Panc1 (cell line): ENCODE measurements at places on chromosomes 3 and 15. TPM values are rescaled to one million over a fixed set of nuclear protein-coding genes. Genes with fewer than 3 reads are reported as not detected.

GRCh38 chr15:69037482-69037881, 23.0 kb downstream of the NOX5 start:
- no peak for DNase-seq

NPTN gene
- total RNA-seq: 151 TPM

DNA sequence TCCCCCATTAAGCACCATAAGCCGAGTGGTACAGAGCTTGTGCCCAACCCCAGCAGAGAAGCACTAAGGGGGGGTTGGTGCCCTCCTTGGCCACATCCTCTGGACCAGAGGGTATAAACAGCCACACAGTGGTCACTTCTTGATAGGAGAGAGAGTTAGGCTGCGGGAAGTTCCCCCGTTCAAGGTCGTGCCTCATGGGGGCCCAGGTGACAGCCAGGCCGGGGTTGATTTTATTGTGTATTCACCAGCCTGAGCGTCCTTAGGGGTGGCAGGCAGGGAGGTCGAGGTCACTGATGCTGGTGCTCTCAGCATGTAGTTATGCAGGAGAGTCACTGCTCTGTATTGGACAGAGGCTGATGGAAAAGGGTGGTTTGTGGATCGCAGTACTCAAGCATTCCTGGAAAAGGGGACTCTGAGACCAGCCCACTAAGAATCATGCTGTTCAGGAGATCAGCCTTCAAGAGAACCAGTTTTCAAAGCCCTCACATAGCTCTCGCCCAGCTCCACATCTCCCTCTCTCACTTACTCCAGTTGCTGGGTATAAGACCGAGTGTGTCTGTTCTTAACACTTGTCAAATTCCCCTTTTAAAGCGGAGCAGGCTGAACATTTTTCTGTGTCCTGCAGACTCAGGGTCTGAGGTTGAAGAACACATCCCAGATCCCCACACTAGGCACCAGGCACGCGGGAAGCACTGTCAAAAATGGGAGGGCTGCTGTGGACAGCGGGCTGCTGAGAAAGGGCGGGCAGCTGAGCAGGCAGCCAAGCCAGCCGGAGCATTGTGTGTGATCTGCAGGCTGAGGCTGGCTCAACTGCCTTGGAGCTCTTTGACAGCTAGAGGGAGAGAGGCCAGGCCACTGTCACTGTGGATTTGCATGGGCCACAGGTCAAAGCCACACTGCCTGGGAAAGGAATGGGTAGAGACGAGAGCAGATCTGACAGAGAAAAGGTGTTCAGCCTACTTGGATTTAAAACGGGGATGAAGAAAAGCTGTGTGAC, 279.3 kb upstream of the LRRFIP2 start:
- DNase-seq: no peak

DNA sequence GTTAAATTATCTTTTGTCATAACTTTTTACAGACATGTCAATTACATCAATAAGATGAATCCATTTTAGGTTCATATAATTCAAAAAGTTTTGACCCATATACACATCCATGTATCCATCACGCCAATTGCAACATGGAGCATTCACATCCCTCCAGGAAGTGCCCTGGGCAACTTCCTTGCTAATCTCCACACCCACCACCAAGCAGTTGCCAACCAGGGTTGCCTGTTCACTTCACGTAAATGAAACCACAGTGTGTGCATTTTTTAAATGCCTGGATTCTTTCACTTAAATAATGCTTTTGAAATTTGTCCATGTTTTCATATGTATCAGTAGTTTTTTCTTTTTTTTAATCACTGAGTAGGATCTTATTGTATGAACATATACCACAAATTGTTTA, 40.7 kb upstream of the LYZL4 start:
- DNase-seq: no peak

DNA sequence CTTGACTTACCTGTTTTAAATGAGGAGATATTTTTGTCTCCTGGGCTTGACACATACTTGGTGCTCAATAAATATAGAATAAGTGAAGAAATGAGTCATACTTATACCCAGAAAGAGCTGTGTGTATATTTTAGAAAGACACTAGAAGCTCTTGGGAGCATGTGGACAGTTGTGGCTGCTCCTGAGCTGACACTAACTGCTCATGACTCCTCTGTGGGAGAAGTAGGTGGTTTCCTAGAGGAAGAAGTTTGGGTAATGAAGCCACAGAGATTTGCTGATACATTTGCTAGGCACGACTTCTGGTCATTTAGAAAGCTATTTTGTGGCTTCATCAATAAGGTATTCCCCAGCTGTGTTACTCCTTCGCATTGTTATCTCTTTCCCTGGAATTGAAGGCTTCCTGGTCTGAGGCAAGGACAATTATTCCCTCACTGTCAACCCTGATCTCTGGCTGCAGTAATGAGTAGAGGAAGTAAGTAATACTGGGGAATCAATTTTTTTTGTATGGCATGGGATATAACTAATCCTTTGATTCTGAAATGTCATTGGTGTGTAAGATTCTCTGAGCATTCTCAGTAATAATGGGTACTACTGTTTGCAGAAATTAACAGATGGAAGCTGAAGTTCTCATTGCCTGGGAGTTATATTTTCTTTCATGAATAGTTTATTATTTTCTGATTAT, 79.6 kb upstream of the DCBLD2 start:
- no peak for DNase-seq

GRCh38 chr3:47512416-47513124, 942 bp downstream of the ELP6 start:
- DNase-seq: no peak

DNA sequence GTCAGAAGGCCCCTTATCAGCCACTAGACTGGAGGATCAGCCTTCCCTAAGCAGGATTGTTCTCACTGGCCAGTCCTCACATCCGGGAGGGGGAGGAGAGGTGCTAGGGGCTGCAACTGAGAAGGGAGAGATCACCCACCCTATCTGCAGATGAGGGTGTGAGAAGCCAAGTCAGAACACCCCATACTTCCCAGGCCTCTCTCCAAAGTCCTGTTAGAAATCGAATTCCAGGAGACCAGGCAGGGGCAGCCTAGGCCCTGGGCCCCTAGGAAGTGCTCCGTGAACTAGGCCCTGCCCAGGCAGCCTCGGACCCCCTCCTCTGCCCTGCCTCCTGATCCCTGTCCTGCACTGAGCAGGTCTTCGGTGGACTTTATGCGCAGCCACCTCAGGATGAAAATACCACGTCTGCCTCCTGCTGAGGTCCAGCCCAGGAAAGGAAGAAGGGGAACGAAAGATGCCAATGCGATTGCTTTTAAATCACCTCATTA, 933 bp downstream of the DZIP1L start:
- DNase-seq: no peak

DNA sequence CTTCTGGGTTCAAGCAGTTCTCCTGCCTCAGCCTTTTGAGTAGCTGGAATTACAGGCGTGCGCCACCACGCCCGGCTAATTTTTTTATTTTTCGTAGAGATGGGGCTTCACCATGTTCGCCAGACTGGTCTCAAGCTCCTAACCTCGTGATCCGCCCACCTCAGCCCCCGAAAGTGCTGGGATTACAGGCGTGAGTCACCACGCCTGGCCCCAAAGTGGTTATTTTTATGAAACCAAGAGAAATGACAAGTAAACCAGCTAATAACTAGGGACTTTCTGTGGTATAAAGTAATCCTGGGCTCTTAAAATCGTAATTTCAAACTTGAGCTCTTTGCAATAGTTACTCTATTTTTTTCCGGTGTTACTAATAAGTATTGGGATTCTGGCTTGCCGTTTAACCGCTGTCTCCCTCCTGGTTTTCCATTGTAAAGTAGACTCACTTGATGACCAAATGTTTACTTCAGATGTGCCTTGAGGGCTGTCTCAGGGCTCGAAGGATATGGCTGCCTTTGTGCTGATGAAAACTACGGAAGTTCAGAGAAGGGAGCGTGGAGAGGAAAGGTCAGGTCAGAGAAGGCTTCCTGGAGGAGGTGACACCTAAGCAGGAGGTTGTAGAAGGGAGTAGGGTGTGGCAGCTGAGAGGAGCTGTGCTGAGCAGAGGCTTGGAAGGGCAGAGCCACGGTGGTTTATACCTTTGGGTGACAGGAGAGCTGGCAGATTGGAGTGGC, 4.2 kb downstream of the ZSCAN2 start:
- DNase-seq: no peak

DNA sequence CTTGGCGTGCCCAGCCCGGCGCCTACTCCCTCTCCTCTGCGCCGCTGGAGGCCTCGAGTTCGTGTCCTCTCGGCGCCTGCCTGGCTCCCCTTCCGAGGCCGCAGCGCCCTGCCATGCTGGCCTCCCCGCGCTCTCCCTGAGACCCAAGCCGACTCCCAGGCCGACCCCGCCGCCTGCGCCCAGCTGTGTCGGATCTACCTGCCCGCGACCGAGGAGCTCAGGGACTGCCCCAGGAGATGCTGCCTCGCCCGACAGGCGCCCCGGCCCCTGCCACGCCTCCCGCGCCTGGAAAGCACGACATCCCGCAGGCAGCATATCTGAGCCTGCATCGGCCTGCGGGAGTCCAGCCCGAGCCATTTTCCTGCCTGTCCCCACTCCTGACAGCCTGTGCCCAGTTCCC, 16.1 kb downstream of the PAQR9 start:
- no peak for DNase-seq

RBMS3 gene
- total RNA-seq: 1.1 TPM

MORC1 gene
- total RNA-seq: not detected

DNA sequence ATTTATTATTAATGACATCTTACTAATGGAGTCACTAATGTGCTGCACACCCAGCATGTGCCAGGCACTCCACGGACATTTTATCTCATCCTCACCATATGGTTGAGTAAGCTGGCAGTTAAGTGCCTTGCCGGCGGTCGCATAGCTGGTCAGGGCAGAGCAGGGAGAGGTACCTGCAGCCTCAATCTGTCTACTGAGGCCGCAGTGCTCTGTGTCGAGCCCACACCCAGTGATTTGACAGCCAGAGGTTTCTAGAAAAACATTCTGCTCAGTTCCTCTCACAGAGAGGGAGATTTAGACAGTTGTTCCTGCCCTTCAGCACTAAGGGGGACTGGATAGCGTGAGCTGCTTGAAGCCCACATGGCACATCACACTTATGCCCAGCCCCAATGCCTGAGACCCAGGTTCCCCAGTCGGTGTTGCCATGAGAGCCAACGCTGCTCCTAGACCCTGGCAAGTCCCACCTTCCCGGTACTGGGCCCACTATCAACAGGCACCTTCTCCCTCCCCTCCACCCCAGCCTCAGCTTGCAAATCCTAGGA, 2.6 kb downstream of the LIPC start:
- DNase-seq: no peak

TERC gene
- total RNA-seq: 6.0 TPM

POC1A gene
- total RNA-seq: 25.7 TPM

GRCh38 chr15:92667287-92667904, 11.8 kb upstream of the FAM174B start:
- no peak for DNase-seq

GRCh38 chr15:85530079-85530478, 149.7 kb downstream of the AKAP13 start:
- no peak for DNase-seq

TRPM1 gene
- not detected for total RNA-seq

GRCh38 chr3:170211668-170212067, 10.6 kb upstream of the PRKCI start:
- no peak for DNase-seq

GRCh38 chr3:105611304-105612192, 244.8 kb downstream of the ALCAM start:
- no peak for DNase-seq

- DNase-seq: no peak
Measured at GRCh38 chr15:37077623-37078351, 22.6 kb downstream of the MEIS2 start.

DNA sequence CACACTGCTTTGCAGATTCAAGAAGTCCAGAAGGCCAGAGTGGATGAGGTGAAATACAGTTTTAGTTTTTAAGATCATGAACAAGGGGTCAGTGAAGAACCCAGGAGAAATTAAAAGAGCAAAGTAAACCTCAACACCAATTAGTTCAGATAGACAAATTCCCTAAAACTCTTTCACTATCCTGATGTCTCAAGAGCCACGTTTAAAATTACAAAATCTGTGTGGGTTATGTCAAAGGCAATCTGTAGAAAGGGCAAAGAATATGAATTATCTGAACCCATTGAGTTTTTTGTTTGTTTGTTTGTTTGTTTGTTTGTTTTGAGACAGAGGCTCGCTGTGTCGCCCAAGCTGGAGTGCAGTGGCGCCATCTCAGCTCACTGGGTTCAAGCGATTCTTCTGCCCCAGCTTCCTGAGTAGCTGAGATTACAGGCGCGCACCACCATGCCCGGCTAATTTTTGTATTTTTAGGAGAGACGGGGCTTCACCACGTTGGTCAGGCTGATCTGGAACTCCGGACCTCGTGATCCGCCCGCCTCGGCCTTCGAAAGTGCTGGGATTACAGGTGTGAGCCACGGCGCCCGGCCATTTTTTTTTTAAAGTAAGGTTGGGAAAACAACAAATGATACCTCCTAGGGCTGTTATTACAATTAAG, 32.1 kb upstream of the ST3GAL6 start:
- DNase-seq: no peak

DNA sequence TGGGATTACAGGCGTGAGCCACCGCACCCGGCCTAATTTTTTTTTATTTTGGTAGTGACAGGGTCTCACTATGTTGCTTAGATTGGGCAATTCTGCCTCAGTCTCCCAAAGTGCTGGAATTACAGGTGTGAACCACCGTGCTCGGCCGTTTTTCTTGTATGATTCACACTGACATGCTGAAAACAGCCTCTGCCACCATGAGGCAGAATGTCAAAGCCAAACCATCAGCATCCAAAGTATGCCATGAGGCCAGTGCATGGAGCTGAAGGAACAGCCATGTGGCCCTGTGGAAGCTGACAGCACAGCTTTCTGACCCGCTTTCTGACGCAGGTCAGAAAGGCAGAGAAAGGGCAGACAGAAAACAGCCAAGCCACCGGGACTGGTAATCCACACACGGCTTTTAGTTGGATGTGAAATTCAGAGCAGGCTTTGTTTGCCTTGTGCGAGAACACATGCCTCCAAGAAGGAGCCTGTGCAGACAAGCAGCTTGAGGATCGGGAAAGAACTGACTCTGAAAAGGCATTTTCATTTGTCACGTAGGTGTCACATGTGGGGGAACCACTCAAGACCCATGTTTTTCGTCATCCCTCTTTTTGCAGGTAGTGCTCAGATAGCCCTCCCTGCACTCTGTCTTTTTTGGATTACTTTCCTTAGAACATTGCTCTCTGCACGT, 25.1 kb downstream of the XYLB start:
- no peak for DNase-seq

DNA sequence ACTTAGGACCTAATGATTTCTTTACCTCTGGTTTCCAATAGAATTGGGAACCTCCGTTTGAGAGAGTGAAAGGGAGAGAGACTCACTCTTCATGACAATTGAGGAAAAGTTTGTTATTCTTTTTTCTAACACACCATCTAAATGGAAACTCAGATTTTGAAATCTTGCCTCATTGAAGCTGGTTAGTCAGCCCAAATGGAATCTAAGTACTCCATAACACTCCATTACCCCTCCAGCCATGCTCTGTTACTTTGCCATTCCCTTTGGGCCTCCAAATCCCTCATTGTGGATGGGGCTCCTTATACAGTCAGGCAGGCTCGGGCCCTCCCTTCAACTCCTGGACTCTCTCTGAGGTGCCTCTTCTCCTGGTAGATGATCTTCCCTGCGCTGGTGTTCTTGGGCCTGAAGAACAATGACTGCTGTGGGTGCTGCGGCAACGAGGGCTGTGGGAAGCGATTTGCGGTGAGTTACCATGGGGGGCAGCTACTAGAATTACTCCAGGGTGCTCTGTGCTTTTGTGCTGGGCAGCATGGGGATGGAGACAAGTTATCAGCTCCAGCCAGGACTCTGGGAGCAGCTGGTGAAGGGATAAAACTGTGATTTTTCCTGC, 1.1 kb downstream of the TM4SF4 start:
- DNase-seq: no peak

GRCh38 chr3:58143417-58144055, 67.2 kb downstream of the DNASE1L3 start:
- no peak for DNase-seq

MNS1 gene
- 3.8 TPM for total RNA-seq
